Karpas-422 (cell line): ENCODE measurements at places on chromosomes 11 and 22.

DNA sequence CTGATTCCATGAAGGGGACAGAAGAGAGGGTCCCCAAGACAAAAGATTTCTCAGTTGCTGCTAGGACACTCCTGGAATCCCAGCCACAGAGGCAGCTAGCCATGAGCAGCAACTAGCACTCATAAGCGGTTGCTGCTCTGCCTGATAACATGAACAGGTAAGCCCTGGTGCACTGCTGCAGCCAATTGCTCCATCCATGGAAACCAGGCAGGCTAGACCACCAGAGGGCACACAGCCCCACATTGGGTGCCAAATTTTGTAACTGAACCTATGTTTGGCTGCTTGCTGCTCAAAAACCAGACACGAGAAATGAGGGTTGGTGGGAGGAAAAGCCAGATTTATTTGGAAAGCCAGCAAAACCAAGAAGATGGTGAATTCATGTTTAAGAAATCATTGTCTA lies 21.9 kb upstream of the QSER1 start:
- DNase-seq = peak; percentile 79

GRCh38 chr11:2444821-2445745 lies at the start of gene KCNQ1:
TSS of gene KCNQ1 (plus strand) at chr11:2445008. CDS start at chr11:2445099, 91 bp downstream.
- no peak for DNase-seq

- no peak for DNase-seq
Measured at GRCh38 chr22:20299746-20300136, 20.1 kb downstream of the DGCR6L start.

GRCh38 chr11:57735619-57736298 lies 5.5 kb upstream of the SELENOH start:
- peak; percentile 35 for DNase-seq

DNA sequence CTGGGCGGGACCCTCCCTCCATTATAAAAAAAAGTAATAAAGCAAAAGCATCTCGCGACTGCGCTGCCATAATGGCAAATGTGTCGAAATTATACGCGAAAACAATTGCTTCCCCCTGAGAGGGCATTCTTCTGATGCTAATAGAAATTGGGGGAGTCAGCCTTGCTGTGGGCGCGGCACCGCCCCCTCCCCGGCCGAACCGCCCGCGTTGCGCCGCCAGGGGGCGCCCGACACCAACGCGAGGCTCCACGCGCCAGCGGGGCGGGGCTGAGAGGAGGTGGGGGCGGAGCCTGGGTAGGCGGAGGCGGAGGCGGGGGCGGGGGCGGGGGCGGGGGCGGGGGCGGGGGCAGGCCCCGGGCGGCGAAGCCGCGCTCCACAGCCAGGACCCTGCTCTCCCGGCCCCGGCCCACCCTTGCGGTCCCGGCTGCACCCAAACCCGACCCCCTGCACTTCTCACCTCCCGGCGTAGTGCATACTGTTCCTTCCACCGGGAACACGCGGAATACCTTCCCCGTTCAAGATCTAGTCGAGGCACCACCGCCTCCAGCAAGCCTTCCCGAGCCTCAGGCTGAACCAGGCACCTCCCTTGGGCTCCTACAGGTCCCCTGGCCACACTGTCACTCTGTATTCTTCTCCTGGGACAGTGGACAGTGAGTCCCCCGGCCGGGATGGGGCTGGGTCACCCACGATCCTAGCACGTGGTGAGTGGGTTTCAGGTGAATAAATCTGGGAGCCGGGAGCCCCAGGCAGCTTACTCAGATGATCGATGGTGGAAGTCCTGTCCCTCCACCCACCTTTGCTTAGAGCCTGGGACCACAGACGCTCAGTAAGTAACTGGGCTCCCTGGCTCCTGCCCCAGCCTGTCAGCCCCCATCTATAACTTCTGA lies 15.5 kb upstream of the UPK3A start:
- peak; percentile 95 for DNase-seq

- DNase-seq = no peak
Measured at GRCh38 chr11:78112582-78113275, 26.7 kb downstream of the ALG8 start.

GRCh38 chr22:17866127-17866526 lies 91.9 kb upstream of the BID start:
- no peak for DNase-seq

DNA sequence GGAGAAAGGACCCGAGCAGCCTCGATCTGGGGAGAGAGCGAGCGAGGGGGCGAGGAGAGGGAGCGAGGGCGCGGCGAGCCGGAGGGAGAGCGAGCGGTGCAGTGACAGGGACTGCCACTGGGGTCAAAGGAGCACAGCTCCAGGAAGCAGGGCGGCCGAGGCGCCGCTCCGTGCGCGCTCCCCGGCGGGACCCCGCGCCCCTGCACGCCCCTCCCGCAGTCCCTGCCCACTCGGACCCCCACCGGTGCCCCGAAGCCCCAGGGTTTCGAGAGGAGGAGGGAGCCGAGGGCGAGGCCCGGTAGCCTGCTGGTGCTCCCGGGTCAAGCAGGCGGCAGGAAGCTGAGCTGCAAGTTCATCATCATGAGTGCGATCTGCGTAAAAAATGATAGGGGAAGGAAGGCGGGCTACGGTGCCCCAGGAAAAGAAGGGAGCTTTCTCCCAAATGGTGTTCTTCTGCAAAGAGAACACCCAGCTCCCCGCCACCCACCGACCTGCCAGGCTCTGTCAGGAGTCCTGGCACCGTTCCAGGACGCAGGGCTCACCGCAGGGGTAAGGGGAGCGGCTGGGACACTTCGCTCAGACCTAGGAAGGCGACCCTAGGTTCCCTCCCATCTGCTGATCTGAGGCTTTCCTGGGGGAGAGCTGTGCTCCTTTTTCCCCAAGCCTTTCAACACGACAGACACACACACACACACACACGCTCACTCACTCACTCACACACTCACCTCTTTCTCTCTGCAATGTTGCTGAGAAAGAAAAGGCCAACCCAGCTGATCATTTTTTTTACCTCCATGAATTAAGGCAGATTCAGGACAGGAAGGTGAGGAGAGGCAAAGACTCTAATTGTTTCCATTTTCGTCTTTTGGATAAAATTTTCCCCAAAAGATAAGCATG lies at the start of gene MPPED2:
Gene MPPED2, minus strand, starts transcription at position 103 of the 894 bp plus-strand sequence. CDS start 5,980 bp downstream, outside the sequence.
- no peak for DNase-seq

- no peak for DNase-seq
Measured at GRCh38 chr11:132289590-132290256, 919.3 kb downstream of the NTM start.

- DNase-seq = no peak
Measured at GRCh38 chr22:47465809-47466208, 703.4 kb downstream of the TBC1D22A start.

DNA sequence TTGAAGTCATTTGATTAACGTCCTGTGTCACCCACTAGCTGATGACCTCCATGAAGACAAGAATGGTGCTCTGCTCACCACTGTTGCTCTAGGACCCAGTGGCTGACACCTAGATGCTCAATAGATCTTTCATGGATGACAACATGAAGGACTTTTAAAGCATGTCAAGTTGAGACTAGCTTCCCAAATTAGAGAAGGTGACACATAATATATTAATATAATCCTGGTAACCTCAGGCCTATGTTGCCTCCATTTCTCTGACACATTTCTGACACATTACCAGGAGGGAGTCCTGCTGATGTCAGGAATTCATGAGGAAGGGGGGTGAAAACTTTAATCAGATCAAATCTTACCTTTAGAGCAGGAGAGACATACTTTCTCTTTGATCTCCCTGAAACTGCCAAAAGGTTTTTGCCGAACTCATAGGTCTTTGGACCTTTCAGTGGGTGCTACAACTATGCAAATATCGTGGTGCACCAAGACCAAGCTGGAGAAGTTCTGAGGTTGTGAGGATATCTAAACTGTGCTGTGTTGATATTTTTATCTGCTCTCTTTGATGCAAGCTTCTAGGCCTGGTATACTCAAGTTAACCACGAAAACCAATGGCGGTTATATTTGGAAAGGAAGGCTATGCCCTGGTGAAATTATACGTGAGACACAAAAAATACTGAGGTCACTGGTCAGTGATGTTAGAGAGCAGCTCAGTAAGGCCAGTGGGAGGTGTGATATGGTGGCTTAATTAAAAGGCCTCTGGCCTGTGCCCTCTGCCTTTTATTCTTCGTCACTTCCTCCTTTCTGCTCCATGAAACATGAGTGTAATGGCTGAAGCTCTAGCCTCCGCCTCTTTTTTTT lies 13.2 kb upstream of the AMPD3 start:
- peak; percentile 55 for DNase-seq

- DNase-seq = no peak
Measured at GRCh38 chr11:10329935-10330334, 25.1 kb downstream of the ADM start.

DNA sequence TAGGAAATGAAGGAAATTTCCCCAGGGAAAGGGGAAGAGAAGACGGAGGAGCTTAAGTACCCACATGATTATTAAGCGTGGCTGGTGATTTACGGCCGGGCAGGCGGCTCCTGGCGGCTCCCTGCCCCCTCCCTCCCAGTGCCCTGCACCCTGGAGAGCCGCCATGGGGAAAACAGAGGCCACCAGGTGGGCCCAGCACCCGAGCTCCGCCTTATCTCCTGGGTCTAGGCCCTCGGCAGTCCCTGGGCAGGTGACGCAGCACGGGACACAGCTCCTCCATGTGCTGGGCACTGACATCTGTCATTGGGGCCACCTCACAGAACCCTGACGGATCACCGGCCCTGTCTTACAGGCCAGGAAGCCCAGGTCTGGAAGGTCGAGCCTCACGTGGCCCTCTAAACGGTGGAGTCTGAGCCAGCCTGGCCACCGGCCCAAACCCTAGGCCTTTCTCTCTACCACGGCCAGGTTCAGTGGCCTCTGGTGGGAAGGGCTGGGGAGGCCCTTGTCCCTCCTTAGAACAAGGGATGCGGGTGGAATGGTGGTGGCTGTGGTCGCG lies 60.2 kb upstream of the PPARA start:
- no peak for DNase-seq

DNA sequence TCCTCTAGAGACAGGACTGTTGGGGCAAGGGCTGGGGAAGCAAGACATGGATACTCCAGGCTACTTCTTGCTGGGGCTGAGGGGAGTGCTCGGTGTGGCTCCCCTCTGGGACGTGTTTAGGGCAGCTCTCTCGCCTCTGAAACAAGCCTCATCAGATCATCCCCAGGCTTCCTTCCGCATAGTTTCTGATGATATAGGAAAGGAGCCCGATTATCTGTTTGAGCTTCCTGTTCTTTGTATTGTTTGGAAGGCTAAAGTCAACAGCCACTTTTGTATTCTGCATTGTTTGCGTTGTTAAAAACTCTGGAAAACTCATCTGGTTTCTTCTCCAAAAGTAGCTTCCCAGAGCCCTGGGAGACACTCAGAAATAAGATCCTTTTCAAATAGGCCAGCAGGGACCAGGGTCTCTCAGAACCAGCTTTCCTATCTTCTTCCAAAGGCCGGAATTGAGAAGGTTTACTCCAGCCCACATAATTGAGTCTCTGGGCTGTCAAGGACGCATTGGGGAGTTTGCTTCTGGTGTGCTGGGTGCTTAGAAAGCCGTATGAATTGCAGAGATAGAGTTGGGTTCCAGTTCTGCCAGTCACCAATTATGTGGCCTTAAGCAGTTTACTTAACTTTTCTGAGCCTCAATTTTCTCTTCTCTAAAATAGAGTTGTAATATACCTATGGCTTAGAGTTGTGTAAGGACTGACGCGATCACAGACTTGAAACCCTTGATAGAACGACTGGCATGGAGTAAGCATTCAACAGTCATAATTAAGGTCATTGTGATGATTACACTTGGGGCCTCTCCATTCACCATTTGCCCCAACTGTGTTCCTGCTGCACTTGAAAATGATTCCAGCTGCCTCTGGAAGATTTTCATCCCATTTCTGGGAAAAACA lies 19.1 kb downstream of the CD44 start:
- DNase-seq = no peak

DNA sequence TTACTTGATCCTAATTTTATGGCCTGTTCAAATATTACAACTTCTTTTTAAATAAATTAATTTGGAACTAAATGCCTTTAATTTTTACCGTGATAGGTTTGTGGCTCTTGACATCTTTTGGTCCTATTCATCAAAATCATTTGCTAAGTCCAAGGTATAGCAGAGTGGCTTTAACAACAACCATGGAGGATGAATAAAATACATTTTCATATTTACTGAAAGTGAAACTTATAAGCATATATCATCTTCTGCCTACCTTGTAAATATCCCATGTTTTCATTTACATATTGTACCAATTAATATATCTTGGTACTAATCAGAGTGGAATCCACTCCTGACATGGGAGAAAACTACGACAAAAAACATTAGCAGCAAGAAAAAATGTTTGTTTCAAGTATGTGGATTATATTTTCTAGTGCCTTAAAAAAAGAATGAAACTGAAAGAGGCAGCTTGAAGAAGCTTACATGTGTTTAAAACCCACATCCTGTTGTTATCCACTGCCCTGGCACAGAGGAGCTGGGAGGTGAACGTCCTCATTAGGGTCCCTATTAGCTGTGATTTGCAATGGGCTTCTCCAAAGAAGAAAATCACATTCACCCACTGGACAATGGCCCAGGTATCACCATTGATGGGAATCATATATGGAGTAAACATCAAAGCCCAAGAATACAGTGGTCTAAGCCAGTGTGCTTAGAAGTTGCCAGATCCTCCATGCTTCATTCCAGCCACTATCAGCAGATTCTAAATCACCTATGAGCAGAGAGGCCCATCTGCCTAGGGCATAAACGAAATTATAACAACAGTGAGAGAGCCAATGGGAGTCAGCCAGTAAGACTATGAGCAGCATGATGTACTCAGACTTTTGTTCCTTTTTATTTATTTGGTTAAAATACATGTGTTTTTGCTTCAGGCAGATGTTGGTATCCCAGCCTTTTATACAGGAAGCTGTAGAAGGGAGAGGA lies 84.7 kb downstream of the MAML2 start:
- no peak for DNase-seq

DNA sequence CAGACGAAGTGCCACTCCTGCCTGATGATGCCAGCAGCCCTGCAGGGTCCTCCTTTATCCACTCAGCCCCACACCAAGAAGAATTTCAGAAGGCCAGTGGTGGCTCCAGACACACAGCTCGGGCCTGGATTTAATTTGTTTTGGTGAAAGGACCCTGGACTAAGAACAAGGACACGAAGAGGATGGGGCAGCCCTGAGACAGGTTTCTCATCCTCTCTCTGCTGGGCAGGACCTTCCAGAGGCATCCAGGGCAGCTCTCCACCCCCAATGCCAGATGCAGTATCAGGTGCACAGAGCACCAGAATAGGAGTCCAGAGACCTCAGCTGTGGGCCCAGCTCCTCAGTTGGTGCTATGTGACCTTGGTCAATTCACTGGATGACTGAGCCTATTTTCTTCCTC lies 72.0 kb downstream of the TRIM29 start:
- DNase-seq = no peak

- no peak for DNase-seq
Measured at GRCh38 chr11:75031224-75031753, 42.6 kb downstream of the NEU3 start.

- DNase-seq = no peak
Measured at GRCh38 chr11:47869544-47870393, 21.6 kb upstream of the NUP160 start.

DNA sequence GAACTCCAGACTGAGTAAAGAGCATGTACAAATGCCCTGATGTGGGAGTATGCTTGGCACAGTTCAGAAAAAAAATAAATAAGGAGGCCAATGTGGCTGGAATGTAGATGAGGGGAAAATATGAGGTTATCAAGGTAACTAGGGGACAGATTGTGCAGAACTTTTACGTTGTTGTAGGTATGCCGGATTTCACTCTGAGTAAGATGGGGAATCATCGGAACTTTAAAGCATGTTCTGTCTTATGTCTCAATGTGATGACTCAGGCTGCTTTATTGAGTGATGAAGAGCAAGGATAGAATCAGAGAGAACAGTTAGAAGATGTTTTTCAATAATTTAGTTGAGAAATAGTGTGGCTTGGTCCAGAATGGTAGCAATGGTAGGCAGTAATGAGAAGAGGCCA lies 130.4 kb downstream of the C11orf87 start:
- DNase-seq = no peak
